Activated CD4-positive, alpha-beta T cell treated with anti-CD3 and anti-CD28 coated beads, Interleukin-10, Interleukin-2, amounts not matched to agents 100 ng/mL and 50 ng/mL, durations not matched to agents 16 hours and 8 hours (primary cell): ENCODE measurements at places on chromosomes 2 and 18.

DNA sequence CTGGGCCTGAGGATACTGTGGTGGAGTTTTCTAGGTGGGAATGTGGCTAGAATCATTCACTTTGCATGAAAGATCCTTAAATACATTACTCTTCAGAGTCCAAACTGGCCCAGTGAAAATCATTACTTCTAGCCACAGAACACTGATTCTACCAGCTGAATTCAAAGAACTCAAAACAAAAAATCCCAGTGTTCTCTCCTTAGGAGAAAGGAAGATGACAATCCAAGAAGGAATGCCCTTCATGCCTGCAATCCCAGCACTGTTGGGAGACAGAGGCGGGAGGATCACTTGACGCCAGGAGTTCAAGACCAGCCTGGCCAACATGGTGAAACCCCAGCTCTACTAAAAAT lies 35.2 kb downstream of the FAM228A start:
- no peak for DNase-seq

GRCh38 chr18:13376841-13377351 lies 158.3 kb downstream of the LDLRAD4 start:
- DNase-seq, result peak; percentile 83

- no peak for DNase-seq
These were observed 292.0 kb downstream of the GBX2 start for GRCh38 chr2:235876099-235876679.

DNA sequence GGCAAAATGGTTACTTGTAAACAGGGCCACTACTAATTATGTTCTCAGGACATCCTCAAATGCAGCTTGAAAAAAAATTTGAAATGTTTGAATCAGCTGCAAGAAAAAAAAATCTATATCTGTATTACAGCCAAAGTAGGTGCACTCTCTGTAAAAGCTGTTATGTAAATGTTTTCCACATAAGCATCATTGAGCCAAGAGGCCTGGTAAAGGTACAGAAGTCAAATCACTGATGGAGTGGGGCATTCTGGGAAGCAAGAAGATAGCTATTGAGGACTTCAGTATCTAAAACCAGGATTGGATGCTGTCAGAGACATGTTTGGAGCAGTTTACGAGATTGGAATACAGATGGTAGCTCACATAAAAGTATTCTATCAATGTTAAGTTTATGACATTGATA lies 80.3 kb downstream of the MAPRE2 start:
- DNase-seq, result no peak

DNA sequence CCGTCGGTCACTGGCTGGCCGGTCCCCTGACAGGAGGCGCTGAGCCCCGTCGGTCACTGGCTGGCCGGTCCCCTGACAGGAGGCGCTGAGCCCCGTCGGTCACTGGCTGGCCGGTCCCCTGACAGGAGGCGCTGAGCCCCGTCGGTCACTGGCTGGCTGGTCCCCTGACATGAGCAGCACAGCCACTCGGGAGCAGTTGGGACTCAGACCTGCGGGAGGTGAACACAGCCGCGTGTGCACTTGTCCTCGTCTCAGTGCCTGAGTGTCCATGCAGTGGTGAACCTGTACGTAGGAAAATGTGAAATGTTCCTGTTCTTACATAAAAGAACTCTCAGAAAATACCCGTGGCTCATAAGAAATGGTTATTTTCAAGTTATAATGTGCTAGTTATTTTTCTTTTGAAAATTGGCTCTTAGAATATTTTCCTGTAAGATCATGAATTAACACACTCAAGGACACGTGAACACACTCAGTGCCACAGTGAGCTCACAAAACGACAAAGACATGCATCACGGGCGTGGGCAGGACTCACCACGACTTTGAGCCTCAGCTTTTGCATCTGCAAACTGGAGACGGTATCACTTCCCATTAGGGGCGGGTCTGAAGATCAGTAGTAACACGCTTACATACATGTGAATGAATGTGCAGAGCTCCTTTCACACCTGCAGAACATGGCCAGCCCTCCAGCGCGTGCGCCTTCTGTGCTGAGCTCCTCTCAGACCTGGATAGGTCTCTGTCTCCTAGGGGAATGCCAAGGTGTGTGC lies 21.1 kb upstream of the NFATC1 start:
- no peak for DNase-seq

GRCh38 chr18:46601141-46601805 lies 55.7 kb downstream of the LOXHD1 start:
- DNase-seq, result no peak
